ENCODE measurements at places on chromosomes 6 and 20.

- DNase-seq, result no peak
Observed at GRCh38 chr6:52297433-52297832, 12.9 kb upstream of the MCM3 start.

GRCh38 chr6:56637640-56638039, 5.0 kb downstream of the DST start:
- no peak for DNase-seq

DNA sequence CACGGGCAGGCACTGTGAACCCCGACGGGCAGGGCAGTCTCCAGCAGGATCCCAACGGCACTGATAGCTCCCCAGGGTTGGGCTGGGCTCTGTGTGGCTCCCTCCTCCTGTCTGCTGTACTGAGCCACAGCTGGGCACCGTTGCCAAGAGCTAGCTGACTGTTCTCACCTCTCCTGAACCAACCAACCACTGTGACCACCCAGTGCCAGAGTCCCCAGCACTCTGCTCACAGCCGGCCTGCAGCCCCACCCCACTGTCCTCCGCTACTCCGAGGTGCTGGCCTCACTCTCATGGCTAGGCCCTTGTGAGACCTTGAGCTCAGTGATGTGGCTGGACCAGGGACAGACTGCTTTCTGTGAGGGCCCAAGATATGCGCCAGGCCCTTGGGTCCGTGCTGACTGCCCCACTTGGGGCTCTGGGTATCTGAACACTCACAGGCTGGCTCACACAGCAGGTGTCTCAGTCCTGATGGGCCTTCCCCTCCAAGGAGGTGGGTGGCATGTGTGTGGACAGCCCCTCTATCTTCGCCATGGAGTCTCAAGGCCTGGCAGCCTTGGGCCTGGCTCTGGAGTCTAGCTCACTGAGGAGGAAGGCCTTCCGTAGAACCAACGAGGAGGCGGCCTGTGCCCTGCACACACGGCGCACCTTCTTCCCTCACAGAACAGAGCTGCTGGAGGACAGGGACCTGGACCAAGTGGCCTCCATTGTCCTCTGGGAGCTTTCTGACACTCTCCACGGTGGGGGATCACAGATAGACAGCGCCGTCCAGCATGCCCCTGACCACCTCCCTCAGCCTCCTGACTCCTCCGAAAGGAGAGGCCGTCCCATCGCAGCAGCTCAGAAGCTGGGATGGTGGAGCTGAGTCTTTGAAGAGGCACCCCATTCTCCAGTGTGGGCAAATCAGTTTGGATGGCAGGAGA, 53.5 kb downstream of the TCP11 start:
- no peak for DNase-seq

DNA sequence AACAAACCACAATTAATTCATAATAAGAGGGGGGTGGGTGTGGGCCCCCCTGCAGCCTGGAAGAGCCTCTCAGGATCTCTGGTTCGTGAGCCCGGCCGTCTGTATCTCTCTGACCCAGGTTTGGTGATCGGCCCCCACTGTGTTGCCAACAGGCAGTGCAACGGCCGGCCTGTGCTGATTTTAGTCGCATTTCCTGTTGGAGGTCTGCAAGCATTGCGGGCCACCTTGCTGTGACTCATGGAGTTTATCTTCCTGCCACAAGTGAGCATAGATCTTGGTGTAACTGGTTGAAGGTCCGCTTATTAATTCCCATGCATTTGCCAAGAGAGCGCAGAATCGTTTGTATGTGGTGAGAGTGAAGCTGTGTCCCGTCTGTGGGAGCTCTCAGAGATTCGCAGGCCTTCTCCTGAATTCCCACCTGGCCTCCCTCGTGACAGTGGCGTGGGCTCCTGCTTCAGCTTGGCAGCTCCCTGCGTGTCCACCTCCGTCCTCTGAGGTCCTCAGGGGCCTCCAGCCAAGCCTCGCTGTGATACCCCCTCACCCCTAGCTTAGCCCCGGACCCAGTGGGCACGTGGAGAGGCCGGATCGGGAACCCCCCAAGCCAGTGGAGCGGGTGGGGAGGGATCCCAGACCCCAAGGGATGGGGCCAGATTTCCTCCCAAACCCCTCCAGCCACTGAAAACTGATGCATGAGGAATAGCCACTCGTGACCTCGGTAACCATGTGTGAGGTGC, 269.8 kb downstream of the CDH4 start:
- DNase-seq, result no peak

GRCh38 chr20:33229843-33230242, 6.0 kb upstream of the BPIFA1 start:
- no peak for DNase-seq

DNA sequence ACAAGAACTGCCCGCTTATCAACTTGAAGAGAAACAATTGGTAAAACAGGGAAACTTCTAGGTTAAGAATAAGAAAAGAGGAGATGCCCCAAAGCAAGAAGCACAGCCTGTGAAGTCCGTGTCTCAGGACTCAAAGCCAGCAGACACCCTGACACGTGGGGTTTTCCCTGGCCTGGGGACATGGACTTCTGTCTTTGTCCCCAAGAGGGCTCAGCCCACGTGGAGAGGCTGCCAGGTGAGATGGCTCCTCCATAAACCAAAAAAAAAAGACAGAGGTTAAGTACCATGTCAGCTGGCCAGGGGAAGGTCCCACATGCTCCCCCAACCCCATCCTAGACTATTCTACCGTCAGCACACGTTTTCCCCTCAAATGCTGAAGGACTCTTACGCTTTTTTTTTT, 9.9 kb downstream of the SERPINB6 start:
- DNase-seq, result no peak

DNA sequence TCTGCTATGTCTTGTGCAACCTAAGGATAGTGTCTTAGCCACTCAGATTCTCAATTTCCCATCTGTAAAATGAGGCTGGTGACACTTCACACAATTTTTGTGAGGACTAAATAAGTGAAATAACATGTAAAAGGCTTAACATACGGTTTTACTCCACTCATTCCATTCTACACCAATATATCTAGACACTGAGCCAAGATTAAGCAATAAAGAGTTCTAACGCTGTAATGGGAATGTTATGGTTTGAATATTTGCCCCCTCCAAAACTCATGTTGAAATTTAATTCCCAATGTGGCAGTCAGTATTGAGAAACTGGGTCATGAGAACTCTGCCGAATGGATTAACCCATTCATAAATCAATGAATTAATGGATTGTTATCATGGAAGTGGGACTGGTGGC, 301.0 kb downstream of the HACE1 start:
- DNase-seq, result no peak

DNA sequence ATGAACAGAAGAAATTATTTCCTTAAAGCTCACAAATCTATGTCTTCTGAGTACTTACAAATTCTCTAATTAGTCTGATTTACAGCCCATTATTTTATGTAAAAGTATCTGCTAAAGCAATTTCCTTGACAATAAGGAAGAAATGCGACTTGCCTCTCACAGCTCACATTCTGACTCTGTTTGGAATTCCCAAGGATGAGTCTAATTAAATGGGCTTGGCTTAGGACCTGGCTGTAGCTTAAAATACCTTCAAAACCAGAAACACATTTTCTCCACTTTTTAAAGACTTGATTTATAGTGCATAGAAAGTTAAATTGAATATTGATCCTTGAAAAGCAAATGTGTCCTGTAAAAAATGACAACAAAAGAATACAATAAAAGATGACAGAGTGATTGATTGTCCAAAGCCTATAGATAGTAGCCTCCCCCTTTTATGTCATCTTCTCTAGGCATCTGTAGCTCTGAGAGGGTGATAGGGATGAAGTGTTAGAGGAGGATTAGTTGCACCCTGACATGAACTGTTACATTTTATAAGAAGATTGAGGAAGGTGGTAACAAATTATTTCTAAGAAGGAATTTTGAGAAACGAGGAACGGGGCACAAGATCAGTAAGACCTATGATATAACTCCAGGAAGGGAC, 118.9 kb downstream of the MACROD2 start:
- no peak for DNase-seq

DNA sequence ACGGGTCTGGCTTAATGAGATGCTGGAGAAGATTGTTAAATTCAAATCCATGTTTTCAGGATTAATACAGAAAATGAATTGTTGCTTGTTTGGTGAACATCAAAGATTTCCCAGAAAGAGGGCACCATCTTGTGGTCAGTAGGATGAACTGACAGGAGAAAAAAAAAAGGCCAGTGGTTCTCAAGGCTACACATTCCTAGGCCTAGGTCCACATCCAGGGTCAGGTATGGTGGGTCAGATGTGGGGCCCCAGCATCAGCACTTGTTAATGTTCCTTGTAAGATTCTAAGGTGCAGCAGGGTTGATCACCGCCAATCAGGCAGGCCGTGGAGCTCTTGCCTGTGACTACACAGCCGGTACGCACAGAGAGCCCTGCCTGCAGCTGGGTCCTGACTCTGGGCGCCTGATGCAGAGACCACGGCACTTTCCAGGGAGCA, 34.0 kb upstream of the FOXO3 start:
- no peak for DNase-seq

DNA sequence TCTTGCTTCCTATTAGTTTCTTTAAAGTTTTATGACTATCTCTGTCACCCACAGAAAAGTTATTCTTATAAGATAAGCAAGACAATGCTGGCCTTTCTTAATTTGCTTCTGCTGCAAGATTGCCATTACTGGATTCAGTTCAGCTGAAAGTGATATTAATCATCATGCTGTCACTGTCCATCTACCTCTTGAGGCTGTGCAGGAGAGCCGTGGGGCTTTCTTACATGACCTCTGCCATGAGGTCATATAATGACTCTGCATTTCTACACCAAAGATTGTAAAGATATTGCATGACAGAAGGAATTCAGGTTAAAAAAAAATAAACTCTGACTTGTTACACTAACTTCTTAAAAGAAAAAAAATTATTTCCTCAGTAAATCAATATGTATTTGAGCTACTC, 106.9 kb downstream of the TRDN start:
- DNase-seq, result no peak

- DNase-seq, result no peak
Observed at GRCh38 chr20:59289994-59290393, 10.4 kb upstream of the EDN3 start.

DNA sequence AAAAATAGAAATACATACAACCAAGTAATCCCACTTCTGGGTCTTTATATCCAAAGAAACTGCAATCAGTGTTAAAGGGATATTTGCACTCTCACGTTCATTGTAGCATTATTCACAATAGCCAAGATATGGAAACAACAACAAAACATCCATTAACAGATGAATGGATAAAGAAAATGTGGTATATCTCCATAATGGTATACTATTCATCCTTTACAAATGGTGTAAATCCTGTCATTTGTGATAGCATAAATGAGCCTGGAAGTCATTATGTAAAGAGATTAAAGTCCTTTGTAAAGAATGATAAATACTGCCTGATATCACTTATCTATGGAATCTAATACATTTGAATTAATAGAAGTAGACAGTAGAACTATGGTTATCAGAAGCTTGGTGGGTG, 327.7 kb downstream of the UTRN start:
- no peak for DNase-seq

DNA sequence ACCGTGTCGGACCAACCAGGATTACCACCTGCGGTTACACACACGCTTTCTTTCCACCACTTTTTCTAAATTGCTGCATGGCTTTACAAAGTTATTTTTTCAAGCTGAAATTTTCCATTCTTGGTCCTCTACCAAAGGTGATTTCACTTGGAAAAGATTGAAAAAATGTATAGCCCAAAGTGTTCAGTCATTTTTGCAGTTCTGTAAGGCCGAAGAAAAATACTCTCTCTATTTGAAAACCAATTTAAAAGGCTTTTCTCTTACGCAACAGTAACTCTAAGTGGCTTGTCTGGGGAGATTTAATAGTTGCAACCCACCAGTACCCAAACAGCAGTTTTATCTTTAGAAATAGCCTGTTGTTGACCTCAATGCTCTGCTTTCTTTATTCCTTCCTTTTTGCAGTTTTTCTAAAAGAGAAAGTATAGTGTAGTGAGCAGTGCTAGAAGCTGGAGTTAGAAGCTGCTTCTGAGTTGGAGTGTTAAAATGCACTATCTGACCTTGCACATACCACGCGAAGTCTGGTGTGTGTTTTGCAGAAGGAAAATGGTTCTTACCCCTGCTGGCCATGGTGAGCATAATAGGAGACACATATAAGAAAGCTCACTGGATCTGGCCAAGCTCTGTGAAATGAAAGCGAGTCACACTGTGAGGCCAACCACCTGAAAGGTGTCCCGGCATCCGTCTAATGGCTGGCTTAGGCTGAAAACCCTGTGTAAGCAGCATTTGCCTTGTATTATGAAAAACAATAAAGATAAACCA, 271.6 kb upstream of the PRND start:
- DNase-seq, result no peak

DNA sequence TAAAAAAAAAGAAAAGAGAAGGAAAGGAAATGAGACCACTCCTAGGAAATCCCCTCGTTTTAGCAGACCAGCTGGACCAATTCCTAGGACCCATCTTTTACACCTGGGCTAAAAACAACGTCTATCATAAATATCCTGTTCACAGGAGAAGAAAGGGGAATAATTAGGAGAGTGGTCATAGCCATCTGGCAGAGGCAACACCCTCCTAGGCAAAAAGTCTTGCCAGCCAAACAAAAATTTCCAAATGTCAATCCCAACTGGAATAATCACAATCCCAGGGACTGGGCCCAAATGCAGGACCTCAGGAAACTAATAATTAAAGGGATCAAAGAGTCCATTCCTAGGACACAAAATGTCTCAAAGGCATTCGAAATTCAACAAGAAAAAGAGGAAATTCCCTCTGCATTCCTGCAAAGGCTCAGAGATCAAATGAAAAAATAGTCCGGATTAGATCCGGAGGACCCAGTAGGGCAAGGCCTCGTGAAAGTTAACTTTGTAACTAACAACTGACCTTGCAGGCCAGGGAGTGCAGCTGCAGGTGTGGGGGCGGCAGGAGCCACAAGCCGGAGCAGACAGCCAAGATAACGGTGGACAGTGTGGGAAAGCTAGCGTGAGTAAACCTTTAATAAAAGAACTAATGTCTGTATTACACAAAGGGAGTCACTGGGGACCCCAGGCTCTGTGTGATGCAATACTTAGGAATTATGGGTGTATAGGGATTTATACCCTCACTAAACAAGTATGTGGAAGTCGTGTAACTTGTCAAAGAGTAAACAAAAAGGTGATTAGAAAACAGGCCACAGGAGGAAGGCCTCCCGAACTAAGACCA, 11.7 kb downstream of the LCA5 start:
- DNase-seq, result no peak

DNA sequence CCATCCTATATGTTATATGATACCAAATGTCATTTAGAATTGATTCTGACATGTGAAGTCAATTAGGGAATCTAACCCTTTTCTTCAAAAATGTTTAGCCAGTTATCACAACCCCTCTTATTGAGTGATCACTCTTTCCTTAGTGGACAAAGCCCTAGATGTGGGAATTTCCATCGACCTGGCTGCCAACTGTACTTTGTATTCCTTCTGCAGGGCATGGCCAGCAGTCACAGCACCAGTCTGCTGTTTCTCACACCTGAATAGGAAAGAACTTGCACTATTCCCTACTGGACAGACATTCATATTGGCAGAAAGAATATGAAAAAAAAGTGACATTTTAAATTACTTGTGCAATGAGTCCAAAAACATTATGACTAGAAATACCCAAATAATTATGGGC, 271.0 kb downstream of the PACRG start:
- no peak for DNase-seq

DNA sequence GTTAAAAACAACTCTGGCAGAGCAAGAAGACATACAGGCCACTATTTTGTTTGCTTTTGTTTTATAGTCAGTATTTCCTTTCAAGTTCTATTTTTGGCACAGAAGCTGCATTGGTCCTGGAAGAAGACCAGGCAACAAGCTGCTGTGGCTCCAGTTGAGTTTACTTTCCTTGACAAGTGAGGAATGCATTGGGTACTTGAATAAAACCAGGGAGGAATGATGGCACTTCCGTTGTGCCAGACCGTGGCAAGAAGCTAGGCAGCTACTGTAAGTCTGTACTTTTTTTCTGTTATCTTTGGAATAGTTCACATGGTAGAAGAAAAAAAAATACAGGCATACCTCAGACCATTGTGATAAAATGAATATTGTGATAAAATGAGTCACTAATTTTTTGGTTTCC, 66.3 kb downstream of the NCOA3 start:
- DNase-seq, result no peak

Data from progenitor cell of endocrine pancreas (in vitro differentiated cells).